ENCODE measurements at places on chromosomes 7 and 10.
A peak's percentile ranks its signal among the peaks of the same experiment; 100 is the strongest.

GRCh38 chr7:82985144-82985802, 177.4 kb downstream of the PCLO start:
- DNase-seq = no peak

- no peak for DNase-seq
Measured at GRCh38 chr7:95317546-95317945, 6.8 kb downstream of the PON1 start.

DNA sequence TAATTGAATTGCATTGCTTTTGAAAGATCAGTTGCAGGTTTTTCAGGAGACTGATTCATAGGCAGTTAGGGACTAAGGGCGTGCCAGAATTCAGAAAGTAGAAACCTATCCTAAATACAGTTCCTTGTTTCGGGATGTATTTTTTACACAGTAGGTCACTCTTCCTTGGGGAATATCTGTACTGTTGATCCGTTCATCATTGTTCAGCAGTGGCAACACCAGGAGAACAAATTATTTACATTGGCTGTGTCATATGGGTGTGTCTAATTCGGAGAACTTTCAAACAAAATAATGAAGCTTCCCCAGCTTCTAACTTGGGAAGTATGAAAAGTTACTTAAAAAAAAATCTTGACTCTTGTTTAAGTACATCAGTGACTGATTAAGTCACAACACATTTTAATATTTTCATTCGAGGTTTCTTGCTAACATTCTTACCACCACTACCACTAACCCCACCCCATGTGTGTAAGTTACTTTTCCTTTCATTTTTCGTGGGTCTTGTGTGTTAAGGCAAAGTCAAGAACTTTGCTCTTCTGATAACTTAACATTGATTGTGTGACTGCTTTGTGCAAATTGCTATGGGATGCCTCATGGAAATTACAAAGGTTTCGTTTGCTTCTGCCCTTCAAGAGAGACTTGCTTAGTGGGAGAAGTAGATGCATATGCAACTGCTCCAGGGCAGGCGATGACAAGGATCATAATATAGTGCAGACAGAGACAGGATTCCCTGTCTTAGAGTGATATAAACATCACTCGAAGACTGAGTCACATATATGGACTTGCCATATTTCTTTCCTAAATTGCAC, 43.8 kb upstream of the RPA3 start:
- peak; percentile 16 for DNase-seq

DNA sequence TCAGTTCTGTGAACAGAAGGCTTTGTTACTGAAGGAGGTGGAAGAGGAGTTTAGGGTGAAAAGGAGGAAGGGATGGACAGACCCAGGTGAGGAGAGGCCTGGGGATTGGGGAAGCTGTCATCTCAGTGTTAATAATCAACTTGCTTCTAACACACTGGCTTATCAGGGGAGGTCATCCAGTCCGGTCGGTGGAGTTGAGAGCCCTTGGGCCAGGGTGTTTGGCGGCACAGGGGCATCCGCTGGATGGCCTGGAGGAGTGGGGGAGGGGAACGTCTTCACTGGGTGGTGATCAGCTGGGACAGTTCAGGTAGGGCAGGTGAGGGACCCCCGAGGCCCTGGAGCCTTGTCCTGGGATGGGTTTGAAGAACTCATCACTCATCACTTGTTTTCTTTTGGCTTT, 33.9 kb downstream of the SHH start:
- no peak for DNase-seq

DNA sequence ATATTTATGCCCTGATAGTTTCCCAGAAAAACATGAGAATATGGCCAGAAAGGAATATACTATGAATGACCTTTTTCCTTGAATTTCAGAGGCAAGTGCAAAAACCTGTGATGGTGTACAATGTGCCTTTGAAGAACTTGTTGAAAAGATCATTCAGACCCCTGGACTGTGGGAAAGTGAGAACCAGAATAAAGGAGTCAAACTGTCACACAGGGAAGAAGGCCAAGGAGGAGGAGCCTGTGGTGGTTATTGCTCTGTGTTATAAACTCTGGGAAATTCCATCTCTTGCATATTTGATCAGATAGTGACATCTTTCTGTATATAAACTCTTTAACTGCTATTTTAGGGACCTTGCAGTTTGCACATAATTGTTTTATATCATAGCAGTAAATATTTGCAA, 33.7 kb downstream of the RAB18 start:
- no peak for DNase-seq

DNA sequence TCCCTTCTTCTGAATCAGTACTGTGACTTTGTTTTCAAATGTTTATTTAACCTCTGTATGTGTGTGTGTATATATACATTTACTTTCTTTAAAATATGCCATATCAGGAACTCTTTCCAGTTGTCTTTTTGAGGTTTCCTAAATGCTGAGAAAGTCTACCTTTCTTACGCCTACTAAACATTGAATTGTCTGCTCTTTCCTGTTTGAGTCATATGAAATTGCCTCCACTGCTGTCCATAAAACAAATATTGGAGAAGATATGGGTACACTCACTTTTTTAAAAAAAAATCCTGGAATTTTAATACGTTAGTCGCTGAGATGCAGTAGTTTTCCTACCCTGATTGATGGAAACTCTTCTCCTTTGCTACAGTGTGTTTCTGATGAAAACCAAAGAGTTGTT, 298.7 kb upstream of the TEX47 start:
- no peak for DNase-seq

Measured in activated CD4-positive, alpha-beta memory T cell treated with anti-CD3 and anti-CD28 coated beads for 36 hours (primary cell).